ENCODE measurements at places on chromosomes 4 and X. TPM values are rescaled to one million over a fixed set of nuclear protein-coding genes. Genes with fewer than 3 reads are reported as not detected.

PPP4R3C gene
- not detected for total RNA-seq

TMSB15A gene
- total RNA-seq = not detected

- H3K27me3 ChIP-seq = no peaks in the 10 kb centered on the region
- no peaks in the 10 kb centered on the region for H3K36me3 ChIP-seq
Measured at GRCh38 chrX:39869846-39870601, 227.7 kb downstream of the BCOR start.

DNA sequence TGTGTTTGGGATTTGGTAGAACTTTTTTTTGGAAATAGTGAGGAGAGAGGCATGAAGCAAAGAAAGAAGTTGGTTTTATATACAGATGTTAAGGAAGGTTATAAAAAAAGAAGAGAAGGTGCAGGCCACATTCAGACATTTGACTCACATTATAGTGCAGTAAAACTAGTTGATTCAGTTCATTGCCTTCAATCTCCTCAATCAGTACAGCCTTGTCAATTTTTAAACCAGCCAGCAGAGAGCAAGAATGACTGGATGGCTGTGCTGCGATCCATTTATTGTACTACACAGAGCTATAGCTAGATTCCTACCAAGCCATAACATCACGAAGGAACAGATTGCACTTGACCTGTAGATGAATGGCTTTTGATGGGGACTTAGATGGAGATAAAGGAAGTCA lies 79.7 kb upstream of the LSM6 start:
- H3K4me1 ChIP-seq = no peaks in the 10 kb centered on the region
- no peak for DNase-seq
- no peak overlapping the region for H3K27ac ChIP-seq
- H3K36me3 ChIP-seq = no peaks in the 10 kb centered on the region

DNA sequence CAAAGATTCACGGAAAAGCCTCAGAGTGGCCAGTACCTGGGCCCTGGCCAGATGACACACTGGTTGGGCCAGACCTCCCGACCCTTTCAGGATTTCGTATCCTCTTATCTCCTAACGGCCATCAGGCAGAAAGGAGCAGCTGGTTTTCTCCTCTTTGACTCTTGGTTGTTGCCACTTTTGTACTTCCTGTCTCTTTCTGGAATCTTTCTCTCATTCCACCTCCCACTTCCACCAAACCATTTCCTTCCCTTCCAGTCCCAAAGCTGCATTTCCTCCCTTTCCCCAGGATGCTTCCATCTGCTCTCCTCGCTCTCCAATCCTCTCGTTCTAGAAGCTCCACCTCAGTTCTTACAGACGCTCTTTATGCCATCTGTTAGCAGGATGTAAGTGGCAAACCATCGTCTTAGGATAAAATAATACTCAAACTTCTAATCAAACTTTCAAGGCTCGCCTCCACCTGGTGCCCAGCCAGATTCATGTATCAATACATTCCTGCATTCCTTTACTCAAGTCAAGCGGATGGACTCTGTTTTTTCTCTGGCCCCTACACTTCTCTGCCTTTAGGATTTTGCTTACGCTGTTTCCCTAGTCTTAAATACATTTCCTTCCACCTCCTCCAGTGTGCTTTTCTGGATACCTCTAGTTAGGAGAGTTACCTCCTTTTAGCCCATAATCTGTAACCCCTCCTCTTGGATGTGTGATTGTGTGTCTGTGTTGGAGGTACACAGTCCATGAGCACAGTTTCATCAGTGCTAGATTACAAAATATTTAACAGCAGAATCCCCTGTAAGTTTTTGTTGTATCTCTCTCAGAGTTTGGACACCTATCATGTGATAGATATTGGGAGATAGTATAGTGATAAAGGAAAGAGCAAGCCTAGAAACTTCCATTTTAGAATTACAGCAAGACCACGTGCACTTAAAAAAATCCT lies 70.4 kb downstream of the LDB2 start:
- H3K27me3 ChIP-seq = peaks cover 68% of the 10 kb centered on the region
- H3K27ac ChIP-seq = no peak overlapping the region
- DNase-seq = no peak
- H3K4me1 ChIP-seq = no peaks in the 10 kb centered on the region
- H3K4me3 ChIP-seq = no peak overlapping the region

GRCh38 chrX:148381603-148382002 lies 118.8 kb upstream of the AFF2 start:
- no peaks in the 10 kb centered on the region for H3K36me3 ChIP-seq
- no peak overlapping the region for H3K27ac ChIP-seq
- DNase-seq = no peak
- H3K4me1 ChIP-seq = no peaks in the 10 kb centered on the region
- no peak overlapping the region for H3K4me3 ChIP-seq

DNA sequence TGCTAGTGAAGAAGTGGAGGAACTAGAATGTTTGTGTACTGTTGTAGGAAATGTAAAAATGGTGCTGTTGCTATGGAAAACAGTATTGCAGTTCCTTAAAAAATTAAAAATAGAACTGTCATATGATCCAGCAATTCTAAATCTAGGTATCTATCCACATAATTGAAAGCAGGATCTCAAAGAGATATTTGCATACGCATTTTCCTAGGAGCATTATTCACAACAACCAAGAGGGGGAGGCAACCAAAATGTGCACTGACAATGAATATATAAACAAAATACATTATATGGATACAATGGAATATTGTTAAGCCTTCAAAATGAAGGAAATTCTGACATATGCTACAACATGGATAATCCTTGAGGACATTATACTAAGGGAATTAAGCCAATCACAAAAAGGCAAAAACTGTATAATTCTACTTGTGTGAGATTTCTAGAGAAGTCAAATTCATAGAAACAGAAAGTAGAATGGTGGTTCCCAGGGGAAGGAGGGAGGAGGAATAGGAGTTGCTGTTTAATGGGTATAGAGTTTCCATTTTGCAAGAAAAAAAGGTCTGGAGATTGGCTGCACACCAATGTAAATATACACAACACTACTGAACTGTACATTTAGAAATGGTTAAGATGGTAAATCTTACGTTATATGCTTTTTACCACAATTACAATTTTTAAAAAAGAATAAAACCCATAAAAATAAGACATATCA lies 35.6 kb upstream of the KCNE5 start:
- H3K27ac ChIP-seq = no peak overlapping the region
- DNase-seq = no peak
- no peaks in the 10 kb centered on the region for H3K4me1 ChIP-seq
- H3K4me3 ChIP-seq = no peak overlapping the region

GRCh38 chrX:119579414-119579813 lies 5.1 kb downstream of the UBE2A start:
- peaks cover 11% of the 10 kb centered on the region for H3K36me3 ChIP-seq
- no peak for DNase-seq
- no peaks in the 10 kb centered on the region for H3K27me3 ChIP-seq
- no peak overlapping the region for H3K27ac ChIP-seq
- no peak overlapping the region for H3K4me3 ChIP-seq

NUDT10 gene
- 0.22 TPM for total RNA-seq

GRCh38 chr4:153472122-153473037 lies 6.2 kb downstream of the TMEM131L start:
- no peak overlapping the region for H3K27ac ChIP-seq
- DNase-seq = no peak
- H3K36me3 ChIP-seq = no peaks in the 10 kb centered on the region
- no peaks in the 10 kb centered on the region for H3K27me3 ChIP-seq

- no peak overlapping the region for H3K27ac ChIP-seq
- no peaks in the 10 kb centered on the region for H3K4me1 ChIP-seq
- H3K4me3 ChIP-seq = no peak overlapping the region
- H3K36me3 ChIP-seq = no peaks in the 10 kb centered on the region
- H3K27me3 ChIP-seq = peaks cover 89% of the 10 kb centered on the region
Measured at GRCh38 chr4:8856835-8857621, 14.6 kb downstream of the HMX1 start.

LONRF3 gene
- total RNA-seq = 15.6 TPM

GRCh38 chr4:8284391-8284790 lies 14.8 kb downstream of the HTRA3 start:
- H3K36me3 ChIP-seq = no peaks in the 10 kb centered on the region
- H3K27ac ChIP-seq = no peak overlapping the region
- H3K27me3 ChIP-seq = no peaks in the 10 kb centered on the region
- no peaks in the 10 kb centered on the region for H3K4me1 ChIP-seq
- no peak overlapping the region for H3K4me3 ChIP-seq
- no peak for DNase-seq

CXorf49B gene
- not detected for total RNA-seq
